ENCODE measurements at places on chromosomes 11 and 22. TPM values are rescaled to one million over a fixed set of nuclear protein-coding genes. Genes with fewer than 3 reads are reported as not detected.
A peak's percentile ranks its signal among the peaks of the same experiment; 100 is the strongest.

GRCh38 chr11:133559833-133560471, 27.7 kb upstream of the OPCML start:
- no peak for DNase-seq

The OR52I1 gene
- total RNA-seq = not detected

DNA sequence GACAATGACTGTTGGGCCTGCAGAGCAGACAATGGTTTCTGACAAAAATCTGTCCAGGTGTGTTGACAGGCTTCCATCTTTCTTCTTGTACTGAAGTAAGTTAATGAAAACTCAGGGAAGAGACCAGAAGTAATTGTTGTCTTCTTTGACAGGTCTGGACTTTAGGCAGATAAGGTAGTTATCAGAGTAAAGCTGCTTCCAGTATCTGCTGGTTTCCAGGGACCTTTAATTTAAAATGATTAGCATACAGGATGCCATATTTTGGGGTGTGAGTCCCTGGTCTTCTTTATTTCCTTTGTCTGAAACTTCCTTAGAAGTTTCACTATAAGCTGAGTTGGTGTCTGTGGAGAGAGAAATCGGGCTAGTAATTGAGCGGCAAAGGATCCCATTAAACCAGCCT, 1.4 kb downstream of the TMX2 start:
- no peak for DNase-seq

GRCh38 chr11:22584976-22585375, 40.6 kb downstream of the FANCF start:
- DNase-seq = no peak

GRCh38 chr11:75966537-75967287, 151.7 kb downstream of the UVRAG start:
- DNase-seq = peak; percentile 60

The DGCR6L gene
- total RNA-seq = 28.1 TPM

DNA sequence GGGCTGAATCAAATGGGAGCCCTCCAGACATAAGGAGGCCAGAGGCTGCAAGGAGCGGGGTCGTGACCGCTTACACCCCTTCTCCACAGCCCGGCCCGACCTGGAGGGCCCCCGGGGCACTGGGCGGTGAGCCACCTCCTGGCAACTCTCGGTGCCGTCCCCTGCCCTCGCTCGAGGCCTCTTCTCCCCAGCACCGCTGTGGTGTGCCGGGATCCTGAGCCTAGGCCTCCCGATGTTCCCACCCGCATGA, 432 bp upstream of the GP1BB start:
- DNase-seq = no peak

DNA sequence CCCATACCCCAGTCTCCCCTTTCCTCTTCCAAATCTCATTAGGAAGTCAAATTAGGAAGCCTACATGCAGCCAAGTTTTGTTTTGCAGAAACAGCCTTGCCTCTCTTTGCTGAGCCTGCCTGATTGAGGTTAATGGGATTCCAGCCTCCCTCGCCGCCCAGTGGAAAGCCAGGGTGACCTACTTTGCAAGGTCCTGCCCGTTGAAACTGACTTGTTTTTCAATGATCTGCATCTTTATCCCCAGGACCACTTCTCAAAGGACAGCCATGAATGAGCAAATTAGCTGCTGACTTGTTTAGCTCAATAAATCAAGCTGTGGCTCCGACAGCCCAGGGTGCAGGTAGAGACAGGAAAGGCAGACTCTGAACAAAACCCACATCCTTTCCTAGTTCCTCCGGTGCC, 110.4 kb downstream of the RRAS2 start:
- DNase-seq = no peak

GRCh38 chr22:23279781-23280180, 99.5 kb downstream of the BCR start:
- DNase-seq = no peak

The OR6A2 gene
- not detected for total RNA-seq

GRCh38 chr11:71150859-71151258, 101.5 kb downstream of the SHANK2 start:
- DNase-seq = no peak

- no peak for DNase-seq
These were observed 12.2 kb upstream of the CYTH4 start for GRCh38 chr22:37269936-37270678.

DNA sequence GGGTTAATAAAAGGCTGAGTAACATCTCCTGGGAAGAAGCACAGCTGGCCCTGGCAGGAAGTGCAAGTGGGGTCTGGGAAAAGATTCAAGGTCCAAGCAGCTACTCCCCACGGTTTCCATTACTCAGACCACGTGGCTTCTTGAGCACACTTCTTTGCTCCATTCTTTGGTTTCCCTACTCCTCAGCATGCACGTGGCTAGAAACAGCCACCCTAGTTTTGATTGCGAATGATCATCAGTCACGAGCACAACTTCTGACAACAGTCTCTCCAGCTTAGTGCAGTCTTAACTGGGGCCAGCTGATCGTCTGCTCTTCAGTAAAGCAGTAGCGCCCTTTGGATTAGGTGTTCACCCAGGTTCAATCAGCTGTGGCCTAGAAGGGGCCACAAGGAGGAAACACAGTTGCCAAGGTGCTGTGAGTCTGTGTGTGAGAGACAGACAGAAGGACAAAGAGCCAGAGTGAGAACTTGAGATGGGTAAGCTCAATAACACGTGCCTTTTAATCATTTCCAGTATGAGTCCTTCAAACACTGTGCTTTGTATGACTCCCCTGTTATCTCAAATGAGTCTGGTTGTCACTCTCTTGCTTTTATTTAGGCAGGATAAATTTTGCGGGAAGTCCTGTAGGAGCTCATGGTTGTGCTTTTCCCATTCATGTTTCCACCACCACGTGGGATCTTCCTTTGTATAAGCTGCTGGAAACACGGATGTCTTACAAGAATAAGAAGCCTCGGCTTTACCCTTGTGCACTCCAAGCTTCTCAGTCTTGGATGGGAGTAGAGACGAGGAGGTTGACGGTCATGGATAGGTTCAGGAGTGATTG, 901 bp upstream of the PARVA start:
- peak; percentile 46 for DNase-seq

GRCh38 chr11:45889555-45889954, 4.1 kb downstream of the MAPK8IP1 start:
- no peak for DNase-seq

DNA sequence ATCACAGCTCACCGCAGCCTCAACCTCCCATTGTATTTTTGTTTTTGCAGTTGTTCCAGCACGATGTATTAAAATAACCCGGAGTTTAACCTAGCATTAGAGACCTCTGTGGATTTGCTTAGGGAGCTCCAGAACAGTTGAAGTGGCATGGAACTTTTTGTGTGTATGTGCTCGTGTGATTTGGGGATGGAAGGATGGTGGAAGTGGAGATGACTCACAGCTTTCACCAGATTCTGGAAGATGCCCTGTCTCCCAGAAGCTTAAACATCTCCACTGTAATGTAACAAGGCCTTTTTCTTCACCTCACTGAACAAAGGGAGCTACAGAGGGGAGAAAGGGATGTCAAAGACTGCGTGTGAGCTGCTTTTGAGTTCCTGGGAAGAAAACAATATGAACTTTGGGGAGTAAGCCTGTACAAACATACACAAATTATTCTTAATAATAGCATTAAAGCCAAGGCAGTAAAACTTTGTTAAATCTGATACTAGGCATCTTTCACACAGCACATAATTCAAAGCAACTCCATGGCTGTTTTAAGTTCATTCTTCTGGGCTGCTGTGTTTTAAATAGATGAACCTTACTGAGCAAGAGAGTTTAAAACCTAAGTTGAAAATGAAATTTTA, 226.4 kb downstream of the ADAMTS15 start:
- peak; percentile 30 for DNase-seq

DNA sequence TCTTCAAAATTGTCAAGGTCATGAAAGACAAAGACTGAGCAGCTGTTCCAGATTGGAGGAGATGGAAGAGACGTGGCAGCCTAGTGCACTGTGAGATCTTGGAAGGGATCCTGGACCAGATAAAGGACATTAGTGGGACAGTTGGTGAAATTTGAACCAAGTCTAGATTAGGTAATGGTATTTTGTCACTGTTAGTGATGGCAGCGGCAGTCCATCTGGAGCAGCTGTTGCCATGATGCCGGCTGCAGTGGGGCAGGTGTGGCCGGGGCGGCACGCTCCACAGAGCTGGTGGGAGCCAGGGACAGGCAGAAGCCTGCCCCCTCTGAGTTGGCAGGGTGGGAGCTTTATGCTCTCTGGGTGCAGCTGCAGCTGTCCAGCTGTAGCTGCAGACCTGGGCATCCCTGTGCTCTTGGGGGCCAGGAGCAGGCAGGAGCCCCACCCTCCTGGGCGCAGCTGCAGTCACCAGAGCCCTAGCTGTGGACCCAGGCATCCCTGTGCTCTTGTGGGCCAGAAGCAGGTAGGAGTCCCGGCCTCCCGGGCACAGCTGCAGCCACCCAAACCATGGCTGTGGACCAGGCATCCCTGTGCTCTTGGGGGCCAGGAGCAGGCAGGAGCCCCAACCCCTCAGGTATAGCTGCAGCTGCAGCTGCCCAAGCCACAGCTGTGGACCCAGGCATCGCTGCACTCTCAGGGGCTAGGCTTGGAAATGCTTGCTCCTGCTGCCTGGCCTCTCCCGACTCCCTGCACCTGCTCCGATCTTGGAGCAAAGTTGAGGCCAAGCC, 20.7 kb downstream of the DIXDC1 start:
- DNase-seq = no peak

DNA sequence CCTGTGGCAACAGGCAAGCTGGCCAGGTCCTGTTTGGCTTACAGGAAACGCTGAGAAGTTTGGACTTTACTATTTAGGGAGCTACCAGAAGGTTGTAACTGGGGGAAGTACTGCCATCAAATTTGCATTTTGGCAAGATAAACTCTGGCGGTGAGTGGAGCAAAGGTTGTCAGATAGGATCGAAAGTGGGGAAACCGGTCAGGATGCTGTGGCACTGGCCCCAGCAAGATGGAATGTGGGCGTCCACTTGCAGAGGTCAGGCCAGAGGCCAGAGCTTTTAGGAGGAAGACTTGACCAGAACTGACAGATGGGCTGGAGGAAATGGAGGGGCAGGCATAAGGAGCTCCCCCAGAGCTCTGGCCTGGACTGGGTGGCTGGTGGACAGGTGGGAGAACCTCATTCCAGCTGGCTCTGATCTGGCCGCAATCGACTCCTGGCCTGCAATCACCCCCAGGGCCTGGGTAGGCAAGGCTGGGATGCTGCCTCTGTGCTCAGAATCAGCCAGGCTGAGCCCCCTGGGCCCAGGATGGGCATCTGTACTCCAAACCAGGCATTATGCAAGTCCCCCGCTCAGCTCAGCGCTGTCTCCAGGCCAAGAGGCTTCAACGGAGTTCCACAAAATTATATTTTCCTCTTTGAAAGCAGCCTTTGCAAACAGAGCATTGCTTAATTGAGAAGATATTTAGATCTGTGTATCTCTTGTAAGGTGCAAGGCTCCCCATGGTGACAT, 178.3 kb upstream of the NECTIN1 start:
- peak; percentile 1 for DNase-seq

The RAG1 gene
- 2.6 TPM for total RNA-seq

- no peak for DNase-seq
These were observed 67.7 kb upstream of the PICALM start for GRCh38 chr11:86136538-86136937.

- DNase-seq = no peak
These were observed 1.8 kb downstream of the FUT4 start for GRCh38 chr11:94545264-94546161.

The UBQLNL gene
- not detected for total RNA-seq

- no peak for DNase-seq
These were observed 369 bp downstream of the DGCR8 start for GRCh38 chr22:20080445-20080775.

DNA sequence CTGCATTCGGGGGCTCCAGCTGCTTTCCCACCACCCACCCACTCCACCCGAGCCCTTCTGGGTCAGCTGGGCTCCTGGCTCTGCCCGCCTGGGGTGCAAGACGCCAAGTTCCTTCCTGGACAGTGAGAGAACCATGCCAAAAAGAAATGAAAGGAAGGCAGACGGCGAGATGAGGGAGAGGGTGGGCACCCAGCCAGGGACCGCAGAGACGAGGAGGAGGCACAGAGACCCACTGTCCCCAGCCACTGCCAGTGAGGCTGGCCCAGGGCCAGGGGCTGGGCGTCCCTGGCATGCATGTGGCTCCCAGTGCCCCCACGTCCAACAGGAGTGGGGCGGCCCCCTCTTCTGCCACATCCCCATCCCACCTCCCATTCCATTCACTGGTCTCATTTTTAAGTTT, 10.8 kb upstream of the CD81 start:
- no peak for DNase-seq

GRCh38 chr11:60899046-60899936, 7.1 kb downstream of the PRPF19 start:
- peak; percentile 62 for DNase-seq

The C11orf86 gene
- not detected for total RNA-seq

Data from renal cortical epithelial cell (primary cell).